ENCODE measurements at places on chromosomes 11 and 22.

DNA sequence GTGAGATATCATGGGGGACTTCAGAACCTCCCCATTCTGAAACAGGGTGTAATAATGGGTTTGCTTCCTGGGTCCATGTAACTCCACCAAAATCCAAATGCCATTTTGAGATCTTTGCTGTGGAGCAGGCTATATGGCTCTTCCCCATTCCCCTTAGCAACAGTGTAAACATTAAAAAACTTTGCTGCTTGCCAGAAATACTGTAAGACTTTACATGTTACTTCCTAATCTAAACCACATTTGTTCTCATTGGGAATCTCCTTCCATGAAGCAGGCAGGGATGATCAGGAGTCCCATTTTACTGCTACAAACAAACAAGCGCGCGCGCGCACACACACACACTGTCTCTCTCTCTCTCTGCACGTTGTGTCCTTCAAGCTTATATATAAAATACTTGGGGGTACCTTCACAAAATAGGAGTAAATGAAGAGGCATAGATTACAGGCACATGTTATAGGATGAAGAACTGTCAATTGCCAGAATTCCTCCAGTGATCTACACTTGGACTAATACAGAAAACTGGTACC lies 86.5 kb downstream of the ANO3 start:
- no peak for DNase-seq

GRCh38 chr11:9689721-9690120 lies 25.8 kb downstream of the SWAP70 start:
- no peak for DNase-seq

GRCh38 chr22:45090497-45090910 lies 73.2 kb upstream of the NUP50 start:
- DNase-seq, result no peak

- DNase-seq, result peak; percentile 66
Measured at GRCh38 chr11:65314501-65315203, at the start of gene CDC42EP2. CDC42EP2 (plus strand) TSS chr11:65314866; CDS start chr11:65320899, 6,033 bp downstream.

DNA sequence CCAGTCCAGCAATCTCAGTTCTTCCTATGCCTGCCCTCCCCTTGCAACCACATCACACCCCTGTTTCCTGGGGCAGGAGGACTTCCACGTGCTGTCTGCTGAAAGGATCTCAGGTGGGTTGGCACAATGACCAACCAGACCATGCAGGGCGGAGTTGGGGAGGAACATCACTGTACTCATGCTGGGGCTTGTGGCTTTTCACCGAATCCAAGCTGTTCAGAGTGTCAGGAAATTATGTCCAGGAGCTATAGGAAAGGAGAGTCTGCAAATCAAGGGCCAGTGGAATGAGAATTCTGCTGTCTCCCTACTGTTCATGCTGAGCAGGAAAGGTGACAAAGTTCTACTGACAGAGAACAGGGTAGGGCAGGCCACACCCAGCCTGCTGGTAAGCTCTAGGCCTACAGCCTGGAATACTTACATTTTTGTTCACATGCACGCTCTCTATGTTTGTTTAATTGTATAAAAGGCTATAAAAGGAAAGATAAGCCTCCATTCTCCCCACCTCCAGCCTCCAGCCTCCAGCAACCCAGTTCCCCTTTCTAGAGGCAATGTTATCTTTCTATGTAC lies 1.7 kb upstream of the PLAAT2 start:
- DNase-seq, result no peak

GRCh38 chr11:2508793-2509192 lies 64.0 kb downstream of the KCNQ1 start:
- DNase-seq, result no peak

DNA sequence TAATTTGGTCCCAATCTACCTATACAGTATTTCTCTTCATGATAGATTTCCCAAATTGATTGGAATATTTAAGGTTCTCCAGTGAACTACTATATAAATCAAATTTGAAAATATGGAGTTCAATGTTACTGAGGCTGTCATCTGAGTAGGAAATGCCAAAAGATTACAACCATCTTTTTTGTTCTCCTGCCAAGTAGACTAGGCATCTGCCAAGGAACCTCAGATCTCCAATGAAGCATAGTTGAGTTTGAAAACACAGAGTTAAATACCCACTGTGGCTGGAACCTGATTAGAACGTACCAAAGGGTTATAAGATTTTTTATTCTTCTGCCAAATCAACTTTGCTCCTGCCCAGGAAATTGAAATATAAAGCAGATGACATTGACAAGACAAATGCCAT lies 330.9 kb downstream of the CNTN5 start:
- DNase-seq, result no peak

- DNase-seq, result no peak
Measured at GRCh38 chr11:3167143-3168119, 2.3 kb upstream of the OSBPL5 start.

- no peak for DNase-seq
Measured at GRCh38 chr11:47987310-47987709, 7.0 kb downstream of the PTPRJ start.

DNA sequence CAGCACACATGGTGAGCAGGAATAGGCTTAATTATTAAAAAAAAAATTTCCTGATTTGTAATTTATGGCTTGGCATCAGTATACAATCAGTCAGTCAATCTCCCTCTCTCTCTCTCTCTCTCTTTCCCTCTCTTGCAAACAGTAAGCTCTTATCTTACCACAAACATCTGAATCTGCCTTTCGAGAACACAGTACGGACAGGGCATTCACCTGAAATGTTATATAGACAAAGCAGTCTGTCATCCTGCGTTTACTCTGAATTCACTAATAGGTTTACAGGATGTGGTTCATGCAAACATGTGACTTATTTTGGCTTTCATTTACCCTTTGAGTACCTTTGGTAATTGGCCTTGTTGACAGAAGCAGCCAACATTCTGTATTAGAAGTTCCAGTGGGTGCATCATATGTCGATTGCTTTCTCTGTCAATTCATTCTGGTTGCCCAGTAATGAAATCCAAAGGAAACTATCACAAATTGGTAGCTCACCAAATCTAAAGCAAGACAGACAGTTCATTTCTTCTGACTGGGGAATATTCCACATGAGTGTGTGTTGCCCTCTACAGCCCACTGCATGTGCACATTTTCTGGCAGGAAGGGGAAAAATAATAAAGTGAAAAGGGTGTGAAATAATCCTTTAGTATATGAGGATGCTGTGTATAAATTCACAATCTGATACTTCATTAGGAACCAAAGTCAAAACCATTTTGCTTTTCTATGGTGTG lies 1058.2 kb downstream of the LRRC4C start:
- no peak for DNase-seq

GRCh38 chr22:48948575-48949170 lies 879.0 kb downstream of the BRD1 start:
- DNase-seq, result no peak

GRCh38 chr11:116976941-116977570 lies 121.2 kb downstream of the SIK3 start:
- no peak for DNase-seq

GRCh38 chr11:29173660-29174062 lies 843.2 kb downstream of the KCNA4 start:
- no peak for DNase-seq

- DNase-seq, result no peak
Measured at GRCh38 chr11:63443714-63444113, 47.3 kb downstream of the PLAAT5 start.

DNA sequence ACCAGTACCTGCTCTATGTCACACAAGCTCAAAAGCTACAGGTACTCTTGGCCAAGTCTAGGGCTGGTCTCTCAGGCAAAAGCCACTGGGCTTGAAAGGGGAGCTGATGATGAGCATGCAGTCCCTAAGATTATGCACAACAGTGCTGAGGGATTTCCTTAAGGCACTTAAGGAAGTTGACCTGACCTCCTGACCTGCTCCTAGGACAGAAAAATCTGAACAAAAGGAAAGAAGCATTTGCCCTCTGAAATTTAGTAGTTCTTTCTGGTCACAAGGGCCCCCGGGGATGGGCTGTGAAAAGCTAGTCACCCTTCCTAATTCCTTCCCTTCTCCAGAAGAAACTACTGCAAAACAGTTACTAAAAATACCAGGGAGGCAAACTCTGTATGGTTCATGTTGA lies 83.6 kb upstream of the PHOX2A start:
- DNase-seq, result no peak

DNA sequence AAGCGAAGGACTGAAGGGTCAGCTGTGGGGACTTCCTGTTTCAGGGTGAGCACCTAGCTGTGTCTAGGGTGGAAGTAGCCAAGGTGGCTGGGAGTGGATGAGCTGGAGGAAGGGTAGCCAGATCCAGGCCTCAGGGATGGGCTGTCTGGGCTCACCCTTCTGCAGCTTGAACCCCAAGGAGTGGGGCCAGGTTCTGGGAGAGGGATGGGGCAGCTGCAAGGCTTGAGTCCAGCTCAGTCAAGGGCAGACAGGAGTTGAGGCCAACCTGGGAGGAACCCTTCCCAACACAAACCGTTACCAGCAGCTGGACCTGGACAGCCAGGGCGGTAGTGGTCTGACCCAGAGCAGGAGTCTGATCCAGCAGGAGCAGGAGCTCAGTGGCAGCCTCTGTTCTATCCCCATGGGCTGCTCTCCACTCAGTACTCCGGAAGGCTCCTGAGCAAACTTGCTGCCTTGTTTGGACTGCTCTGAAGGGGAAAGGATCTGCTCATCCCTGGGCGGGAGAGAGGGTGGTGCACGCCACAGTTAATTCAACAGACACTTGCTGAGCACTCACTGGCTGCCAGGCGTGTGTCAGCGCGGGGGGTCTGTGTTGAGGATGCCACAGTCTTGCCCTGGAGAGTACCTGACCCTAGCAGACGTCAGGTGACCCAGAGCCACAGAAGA lies 53.8 kb upstream of the THY1 start:
- DNase-seq, result no peak

DNA sequence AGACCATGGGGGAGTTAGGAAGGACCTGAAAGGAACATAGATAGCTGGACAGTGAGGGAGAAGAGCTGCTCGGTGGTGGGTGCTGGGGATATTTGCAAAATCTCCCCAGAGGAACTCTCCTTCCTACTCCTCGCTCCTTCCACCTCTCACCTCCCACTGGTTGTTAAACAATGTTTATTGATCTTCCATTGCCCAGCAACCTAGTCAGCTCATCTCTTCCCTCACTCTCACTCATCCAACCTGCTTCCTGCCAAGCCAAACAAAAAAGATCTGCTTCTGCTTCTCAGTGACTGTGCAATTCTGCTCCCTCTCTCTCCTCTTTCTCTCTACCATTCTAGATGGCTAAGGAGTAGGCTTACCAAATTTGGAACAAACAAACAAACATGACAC lies 115.0 kb downstream of the SLC1A2 start:
- DNase-seq, result no peak

All from CD4-positive, alpha-beta T cell treated with Interleukin-15 for 4 hours (primary cell).